CD4-positive, alpha-beta T cell treated with Interferon alpha-2 for 1 hour (primary cell): ENCODE measurements at places on chromosomes 5 and 9.
A peak's percentile ranks its signal among the peaks of the same experiment; 100 is the strongest.

GRCh38 chr5:135569755-135570452 is 8.9 kb downstream of the CXCL14 start:
- no peak for DNase-seq

DNA sequence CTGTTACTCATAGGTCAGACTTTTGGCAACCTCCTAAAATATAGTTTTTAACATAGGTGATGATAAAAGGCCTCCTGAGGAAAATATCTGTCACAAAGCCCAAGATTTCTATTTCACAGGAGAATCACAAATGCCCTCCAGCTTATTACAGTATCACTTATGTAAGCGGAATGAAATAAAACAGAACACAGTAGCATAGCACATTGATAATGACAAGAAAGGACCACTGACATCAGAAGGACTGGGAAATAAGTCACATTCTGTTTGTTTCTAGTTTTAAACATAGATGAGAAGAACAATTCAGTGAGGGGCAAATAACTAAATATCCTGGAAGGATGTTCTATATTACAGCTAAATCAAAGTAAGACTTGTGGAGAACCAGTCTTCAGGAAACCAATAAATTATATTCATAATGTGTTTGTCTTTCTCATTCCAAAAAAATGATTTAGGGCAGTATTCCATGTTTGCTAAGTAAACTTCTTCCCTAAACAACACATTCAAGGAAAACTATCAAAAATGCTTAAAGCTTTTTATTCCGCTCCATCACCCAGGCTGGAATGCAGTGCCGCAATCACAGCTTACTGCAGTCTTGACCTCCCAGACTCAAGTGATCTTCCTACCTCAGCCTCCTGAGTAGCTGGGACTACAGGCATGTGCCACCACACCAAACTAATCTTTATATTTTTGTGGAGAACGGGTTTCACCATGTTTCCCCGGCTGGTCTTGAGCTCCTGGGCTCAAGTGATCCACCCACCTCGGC is 20.8 kb upstream of the CTNNAL1 start:
- DNase-seq = no peak

DNA sequence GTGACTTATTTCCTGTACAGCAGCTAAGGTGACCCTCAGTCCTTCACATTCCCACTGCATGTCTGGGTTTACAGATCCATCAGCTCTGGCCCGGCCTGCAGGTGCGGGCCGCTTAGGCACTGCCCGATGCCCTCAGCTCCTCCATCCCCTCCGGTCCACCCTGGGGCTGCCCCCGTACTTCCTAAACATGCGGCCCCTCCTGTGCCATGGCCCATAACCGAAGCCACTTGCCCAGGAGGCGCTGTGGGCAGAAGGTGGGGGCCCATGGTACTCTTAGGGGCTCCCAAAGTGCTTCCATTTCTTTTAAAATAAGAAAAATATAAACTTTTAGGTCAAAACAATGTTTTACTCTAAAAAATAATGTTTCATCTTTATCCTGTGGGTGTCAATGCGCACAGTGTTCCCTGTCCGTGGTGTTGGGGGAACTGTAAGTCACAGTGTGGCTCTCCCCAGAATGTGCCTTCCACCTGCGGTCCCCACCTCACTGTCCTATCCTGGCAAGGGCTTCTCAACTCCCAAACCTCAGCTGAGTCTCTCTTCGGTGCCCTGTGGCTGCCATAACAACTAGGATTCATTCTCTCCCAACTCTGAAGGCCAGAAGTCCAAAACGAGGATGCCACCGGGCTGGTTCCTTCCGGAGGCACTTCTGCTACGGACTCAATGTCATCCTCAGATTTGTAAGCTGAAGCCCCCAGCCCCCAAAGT is 132.7 kb upstream of the LPCAT1 start:
- no peak for DNase-seq

- peak; percentile 19 for DNase-seq
Measured at GRCh38 chr9:124764774-124765438, 6.2 kb downstream of the NR6A1 start.

DNA sequence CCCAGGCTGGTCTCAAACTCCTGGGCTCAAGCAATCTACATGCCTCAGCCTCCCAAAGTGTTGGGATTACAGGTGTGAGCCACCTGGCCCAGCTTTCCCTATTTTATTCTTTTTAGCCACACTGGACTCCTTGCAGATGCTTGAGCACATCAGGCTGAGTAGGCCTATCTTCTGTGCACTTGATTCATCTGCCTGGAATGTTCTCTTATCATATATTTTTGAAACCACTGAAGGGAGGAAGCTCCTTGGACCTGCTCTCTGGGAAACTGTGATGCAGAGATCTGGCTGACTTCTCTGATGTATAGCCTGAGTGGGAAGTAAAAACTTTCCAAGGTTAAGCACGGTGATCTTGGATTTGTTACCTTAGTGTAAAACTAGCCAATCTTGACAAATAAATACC is 6.5 kb upstream of the MAT2B start:
- no peak for DNase-seq

- no peak for DNase-seq
Measured at GRCh38 chr9:16869131-16869881, 1.2 kb downstream of the BNC2 start.

- DNase-seq = no peak
Measured at GRCh38 chr5:133863857-133864585, 104.4 kb downstream of the C5orf15 start.

GRCh38 chr5:88248094-88248493 is 20.6 kb downstream of the TMEM161B start:
- DNase-seq = no peak

DNA sequence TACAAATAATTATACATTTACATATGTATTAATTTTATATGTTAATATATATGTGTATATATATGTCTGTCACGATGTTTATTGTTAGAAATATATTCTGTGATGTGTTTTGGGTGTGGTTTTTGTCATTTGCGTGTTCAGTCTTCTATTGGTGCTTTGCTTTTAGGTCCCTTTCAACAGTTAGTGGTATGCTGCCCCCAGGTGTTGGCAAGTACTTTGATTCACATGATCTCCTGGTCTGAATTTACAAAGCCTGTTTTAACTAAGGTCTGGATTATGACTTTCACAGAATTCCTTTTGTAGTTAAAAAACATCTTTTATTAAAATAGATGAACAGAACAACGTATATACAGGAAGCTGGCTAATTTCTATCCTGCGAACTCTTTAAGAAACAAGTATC is 271.5 kb downstream of the CCDC171 start:
- DNase-seq = no peak

DNA sequence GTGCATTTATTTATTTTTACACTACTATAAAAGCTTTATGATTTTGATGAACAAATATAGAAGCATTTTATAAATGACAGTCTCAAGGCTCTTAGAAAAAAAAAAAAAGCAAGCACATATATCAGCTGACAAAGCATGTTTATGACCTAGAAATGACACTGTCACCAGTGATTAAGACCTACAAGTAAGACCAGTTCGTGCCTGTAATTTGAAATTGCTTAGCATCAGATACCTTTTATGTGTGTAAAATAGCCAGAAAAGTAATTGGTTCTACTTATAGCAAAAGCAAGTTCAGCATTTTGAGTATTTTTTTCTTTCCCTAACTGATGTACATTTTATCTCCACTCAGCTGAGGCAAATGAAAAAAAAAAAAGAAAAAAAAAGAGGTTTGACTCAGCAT is 808.4 kb downstream of the CDH18 start:
- no peak for DNase-seq

- DNase-seq = no peak
Measured at GRCh38 chr9:17865881-17866280, 287.0 kb downstream of the SH3GL2 start.

GRCh38 chr5:14134771-14135170 is 8.4 kb upstream of the TRIO start:
- no peak for DNase-seq

DNA sequence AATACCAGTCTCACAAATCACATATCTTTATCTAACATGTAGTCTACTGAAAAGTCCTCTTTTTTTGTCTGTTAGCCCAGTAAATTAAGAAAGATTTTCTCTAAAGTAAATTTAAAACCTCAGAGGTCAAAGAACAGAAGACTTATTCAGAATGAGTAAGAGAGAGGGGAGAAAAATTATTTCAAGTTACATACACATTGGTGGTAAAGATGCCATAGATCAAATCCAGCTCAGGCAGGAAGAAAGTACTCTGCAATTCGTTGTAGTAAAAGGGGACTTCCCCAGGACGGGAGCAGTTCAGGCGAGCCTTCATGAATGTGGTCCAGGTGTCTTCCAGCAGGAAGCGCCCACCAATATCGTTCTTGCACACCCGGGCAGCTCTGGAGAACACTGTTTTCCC is 344.1 kb downstream of the SEMA5A start:
- no peak for DNase-seq

GRCh38 chr5:36657563-36657995 is 51.2 kb downstream of the SLC1A3 start:
- peak; percentile 50 for DNase-seq

GRCh38 chr9:80440724-80441123 is 869.0 kb downstream of the TLE4 start:
- no peak for DNase-seq

- no peak for DNase-seq
Measured at GRCh38 chr5:40492056-40492455, 187.7 kb upstream of the PTGER4 start.

DNA sequence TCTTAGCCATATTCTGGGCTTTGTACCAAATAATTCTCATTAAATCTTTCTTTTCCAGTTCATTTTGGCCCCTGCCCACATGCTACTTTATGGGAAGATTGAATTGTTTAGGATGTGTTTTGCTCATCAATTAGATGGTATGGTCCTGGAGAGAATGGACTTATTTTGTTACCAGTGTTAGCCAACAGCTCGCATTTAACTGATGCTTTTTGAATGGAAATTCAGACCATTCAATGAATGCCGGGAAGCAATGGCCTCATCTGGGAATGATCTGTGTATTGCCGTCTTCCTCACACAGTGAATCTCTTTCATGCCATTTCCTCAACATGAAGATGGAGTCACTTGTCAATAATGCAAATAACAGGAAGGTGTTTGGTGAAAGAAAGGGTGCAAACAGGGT is 370.6 kb upstream of the PIK3R1 start:
- DNase-seq = no peak

DNA sequence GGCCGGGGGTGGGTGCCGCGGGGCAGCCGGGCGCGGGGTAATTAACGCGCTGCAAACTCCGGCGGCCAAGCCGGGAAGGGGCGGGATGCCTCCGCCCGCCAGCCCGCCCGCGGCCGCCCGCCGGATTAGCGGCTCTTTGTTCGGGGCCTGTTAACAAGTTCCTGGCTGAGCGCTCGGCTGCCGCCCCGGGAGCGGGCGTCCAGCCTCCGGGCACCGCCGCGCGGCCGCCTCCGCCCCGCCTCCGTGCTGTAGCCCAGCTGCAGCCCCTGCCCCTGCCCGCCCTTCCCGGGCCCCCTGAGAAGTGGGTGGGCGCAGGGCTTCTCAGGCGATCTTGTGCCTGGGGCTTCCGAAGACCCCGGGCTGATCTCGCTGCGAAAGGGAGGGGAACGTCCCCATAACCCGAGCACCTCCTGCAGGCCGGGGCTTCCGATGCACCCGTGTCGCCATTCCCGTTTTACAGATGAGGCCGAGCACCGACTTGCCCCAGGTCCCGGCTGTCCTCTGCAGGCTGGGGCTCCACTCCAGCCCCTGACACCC is 7.5 kb downstream of the UNC5A start:
- no peak for DNase-seq

- no peak for DNase-seq
Measured at GRCh38 chr9:101126556-101126955, 98.0 kb downstream of the PLPPR1 start.

DNA sequence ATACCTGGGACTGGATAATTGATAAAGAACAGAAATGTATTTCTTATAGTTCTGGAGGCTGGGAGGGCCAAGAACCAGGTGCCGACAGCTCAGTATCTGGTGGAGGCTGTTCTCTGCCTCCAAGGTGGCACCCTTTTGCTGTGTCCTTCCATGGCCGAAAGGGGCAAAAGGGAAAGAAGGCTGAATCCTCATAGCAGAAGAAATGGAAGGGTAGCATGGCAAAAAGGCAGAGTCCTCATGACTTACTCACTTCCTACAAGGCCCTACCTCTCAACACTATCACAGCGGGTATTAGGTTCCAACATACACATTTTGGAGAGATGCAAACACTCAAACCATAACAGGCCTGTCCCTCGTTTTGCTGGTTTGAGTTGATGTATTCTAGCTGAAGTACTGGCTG is 25.1 kb upstream of the MED10 start:
- no peak for DNase-seq

GRCh38 chr9:95000821-95001220 is 274.3 kb downstream of the AOPEP start:
- DNase-seq = no peak

- no peak for DNase-seq
Measured at GRCh38 chr5:33662722-33663427, 222.1 kb downstream of the TARS1 start.

DNA sequence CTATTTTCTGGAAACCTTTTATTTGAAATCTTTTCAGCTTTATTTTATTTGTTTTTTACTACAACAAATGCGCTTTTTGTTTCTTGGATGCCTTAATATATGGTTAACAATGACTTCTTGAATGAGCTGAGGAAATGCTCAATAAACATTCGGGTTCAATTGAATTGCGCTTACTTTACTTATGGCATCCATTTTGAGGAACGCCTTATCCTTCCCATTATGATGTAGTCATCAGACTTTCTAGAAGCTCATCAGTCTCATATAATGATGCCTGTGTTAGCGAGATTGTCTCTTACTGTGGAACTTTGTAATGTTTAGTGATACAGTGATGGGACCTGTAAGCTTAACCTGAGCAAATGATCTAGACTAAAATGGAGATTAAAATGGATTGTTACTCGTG is 916 bp downstream of the SHLD3 start:
- no peak for DNase-seq

DNA sequence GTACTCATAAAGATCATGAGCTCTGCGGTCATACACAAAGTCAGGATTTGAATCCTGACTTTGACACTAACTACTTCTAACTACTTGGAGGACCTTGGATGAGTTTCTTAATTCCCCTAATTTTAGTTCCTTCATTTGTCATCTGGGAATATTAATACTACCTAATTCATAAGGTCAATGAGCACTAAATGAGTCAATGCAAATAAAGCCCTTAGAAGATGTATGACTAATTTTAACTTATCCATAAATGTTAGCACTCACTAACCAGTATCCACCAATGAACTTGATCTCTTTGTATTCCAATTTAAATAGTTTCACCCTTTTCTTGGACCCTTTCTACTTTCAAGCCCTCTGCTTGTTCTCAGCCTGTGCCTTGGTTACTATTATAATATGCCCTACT is 1106.4 kb downstream of the CDH18 start:
- no peak for DNase-seq

- DNase-seq = no peak
Measured at GRCh38 chr5:958701-959571, 49.7 kb upstream of the NKD2 start.

- DNase-seq = no peak
Measured at GRCh38 chr5:128681096-128681495, 143.1 kb upstream of the FBN2 start.

DNA sequence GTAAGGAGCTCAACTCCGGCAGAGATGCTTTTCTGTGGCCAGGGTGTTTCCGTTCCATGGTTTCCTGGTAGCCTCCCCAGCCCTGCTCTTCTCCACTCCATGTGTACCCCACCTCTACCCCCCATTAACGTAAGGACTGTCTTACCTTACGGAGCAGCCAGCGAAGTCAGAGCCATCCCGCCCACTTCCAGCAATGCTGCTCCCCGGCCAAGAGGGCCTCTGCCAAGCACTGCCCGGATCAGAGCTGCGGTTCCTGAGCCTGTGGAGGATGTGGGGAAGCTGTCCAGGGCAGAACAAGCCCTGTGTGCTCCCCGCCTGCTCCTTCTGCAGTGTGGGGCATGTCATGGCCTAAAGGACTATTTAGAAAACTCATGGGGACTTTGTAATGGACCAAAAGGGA is 261.2 kb downstream of the GADD45G start:
- no peak for DNase-seq
